ENCODE measurements at places on chromosomes 2 and 18.

GRCh38 chr2:171939743-171940071 is 17.4 kb downstream of the HAT1 start:
- DNase-seq, result no peak

GRCh38 chr2:60741576-60741975 is 14.5 kb upstream of the PAPOLG start:
- no peak for DNase-seq

DNA sequence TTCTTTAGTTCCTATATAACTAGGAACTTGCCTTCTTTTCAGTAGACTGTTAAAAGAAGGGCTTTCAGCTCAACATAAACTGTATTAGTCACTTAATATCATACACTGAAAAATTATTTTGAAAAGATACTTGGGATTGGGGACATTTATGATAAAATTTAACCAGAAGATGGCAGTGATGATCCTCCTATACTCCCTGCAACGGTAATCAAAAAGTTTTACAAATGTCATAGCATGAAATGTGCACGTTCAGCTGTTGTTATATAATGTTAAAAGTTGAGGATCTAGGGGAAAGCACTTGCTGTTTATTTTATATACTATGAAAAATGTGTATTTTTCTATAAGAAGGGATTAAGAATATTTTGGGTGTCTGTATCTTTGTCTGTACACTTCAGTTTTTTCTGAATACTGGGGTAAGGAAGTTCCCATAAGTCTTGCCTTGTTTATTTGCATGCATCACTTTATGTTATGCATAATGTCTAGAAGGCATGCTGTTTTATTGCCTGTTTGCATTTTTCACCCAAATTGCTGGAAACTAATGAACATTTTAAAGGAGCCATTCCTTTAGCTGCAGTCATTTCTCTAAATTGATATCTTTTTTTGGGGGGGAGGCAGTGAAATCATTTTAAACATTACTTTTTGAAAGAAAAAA is 19.0 kb downstream of the DYNC1I2 start:
- DNase-seq, result no peak

GRCh38 chr2:203673933-203674332 is 32.5 kb upstream of the CD28 start:
- DNase-seq, result no peak

GRCh38 chr2:158359846-158360245 is 96.7 kb downstream of the CCDC148 start:
- DNase-seq, result no peak

DNA sequence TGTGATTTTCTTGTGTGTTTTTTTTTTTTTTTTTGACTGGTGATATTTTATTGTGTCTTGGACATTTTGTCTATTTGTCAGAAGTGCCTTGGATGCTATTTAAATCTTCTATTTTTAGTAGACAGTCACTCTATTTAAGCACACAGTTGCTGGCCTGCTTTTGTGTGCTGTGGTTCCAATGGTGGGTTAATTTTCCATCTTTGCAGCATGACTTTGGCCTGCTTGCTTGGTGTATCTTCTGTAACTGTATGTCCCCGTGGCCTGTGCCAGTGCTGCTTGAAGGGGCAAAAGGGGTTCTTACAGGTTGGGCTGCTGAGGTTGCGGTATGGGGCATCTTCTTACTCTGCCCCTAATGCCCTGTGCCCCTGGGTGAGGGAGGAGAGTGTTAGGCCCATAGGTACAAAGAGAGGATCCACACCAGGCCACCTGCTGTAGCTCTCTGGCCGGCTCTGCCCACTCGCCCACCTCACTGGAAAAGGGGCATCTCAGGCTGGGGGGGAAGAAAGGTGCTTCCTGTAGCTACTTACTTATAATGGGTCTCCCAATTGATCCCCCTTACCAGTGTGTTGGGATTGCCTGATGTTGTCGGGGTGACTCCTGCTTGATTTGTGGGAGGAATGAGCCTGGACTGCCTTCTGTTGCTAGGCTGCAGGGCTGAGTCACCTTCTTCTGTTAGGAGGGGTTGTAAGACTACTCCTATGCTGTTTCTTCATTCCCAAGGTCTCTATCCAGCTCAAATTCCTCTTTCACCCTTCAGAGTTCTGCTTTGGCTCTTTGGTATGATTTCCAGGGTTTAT is 490.0 kb upstream of the HS6ST1 start:
- DNase-seq, result no peak

- no peak for DNase-seq
These were observed 106.4 kb downstream of the MBD2 start for GRCh38 chr18:54117853-54118773.

- DNase-seq, result no peak
These were observed 1.0 kb downstream of the IL1A start for GRCh38 chr2:112783187-112783714.

DNA sequence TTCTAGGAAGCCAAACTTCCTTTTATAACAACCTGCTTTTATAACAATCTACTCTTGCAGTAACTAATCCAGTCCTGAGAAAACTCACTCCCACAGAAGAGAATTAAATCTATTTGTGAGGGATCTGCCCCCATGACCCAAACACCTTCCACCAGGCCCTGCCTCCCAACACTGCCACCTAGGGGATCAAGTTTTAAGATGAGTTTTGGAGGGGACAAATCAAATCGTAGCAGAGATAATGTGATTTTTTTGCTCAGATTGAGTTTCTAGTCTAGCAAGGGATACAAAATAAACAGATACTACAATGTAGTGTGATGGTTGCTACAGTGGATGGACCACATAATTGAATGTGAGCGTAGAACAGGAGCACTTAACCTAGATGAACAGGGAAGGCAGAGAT is 52.2 kb downstream of the NCOA1 start:
- no peak for DNase-seq

- DNase-seq, result no peak
These were observed 79.2 kb upstream of the STK39 start for GRCh38 chr2:168326572-168326971.

GRCh38 chr2:26883956-26884355 is 36.0 kb downstream of the DPYSL5 start:
- no peak for DNase-seq

DNA sequence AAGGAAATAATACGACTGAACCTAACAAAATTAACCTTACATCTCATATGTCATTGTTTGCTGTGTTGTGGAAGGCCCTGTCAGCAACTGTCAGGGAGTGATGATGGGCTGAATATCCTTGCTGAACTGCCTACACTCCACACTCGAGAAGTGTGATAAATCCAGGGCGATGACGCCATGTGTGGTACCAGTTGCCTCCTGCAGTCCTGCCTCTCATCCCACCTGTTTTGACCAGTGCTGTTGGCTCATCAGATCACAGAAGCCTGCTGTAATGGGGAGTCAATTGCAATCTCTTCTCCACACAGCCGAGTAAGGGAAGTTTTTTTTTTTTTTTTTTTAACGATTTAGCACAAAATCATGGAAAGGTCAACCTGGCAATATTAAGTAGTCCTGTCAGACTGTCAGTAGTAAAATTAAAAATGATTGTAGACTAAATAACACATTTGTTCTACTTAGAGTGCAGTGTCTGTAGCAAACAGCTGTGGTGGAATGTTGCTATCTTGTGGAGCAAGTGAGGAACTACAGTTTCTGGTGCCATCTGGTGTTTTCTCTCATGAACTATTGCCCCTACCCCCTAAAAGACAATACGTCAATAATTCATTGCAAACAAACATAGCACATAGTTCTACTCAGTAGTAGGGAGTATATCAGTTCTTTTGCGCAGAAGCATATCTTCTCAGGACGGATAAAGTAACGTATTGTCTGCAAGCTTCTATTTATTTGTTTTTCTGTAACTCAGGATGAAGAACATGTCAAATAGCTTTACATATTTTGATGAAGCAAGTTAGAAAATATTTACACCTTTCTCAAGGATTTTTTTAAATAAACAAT is 347.6 kb downstream of the CTNNA2 start:
- DNase-seq, result no peak

GRCh38 chr2:167388497-167388896 is 500.2 kb downstream of the XIRP2 start:
- no peak for DNase-seq

- no peak for DNase-seq
These were observed 5.6 kb downstream of the SLC66A3 start for GRCh38 chr2:11160731-11161455.

- DNase-seq, result no peak
These were observed 4.9 kb upstream of the ADGRF3 start for GRCh38 chr2:26351375-26352090.

GRCh38 chr18:74819433-74820059 is 221.9 kb downstream of the ZNF407 start:
- no peak for DNase-seq

DNA sequence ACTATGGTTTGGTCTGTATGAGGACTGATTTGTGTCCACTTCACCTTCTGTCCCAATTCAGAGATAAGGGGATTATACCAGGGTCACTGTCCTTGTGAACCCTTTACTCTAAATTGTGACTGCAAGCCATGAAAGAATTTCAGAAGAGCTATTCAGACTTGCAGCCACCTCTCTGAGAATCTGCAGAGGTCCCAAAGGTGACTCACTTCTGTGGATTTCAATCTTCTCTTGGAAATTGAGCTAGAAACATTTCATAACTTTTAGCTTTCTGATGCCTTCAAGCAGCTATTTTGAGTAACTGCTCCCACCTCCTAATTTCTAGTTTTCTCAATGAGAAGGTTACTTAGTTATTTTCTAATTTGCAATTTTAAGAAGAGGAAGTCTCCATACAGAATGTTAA is 1242.4 kb upstream of the ACVR2A start:
- no peak for DNase-seq

GRCh38 chr2:27955384-27956161 is 65.0 kb downstream of the BABAM2 start:
- no peak for DNase-seq

DNA sequence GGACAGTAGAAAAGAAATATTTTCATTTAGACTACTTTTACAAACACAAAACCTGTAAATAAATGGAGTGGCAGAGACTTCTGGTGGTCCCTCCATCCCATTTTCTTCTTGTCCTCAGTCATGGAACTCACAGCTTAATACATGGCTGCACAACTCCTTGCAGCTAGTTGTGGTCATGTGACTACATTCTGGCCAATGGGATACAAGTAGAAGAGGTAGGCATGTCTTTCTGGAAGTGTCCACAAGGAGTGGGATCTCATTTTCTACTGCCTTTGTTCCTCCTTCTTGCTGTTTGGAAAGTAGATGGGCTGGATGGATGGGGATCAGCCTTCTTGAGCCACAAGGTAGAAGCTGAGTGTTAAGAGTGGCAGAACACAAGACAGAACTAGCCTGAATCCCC is 555.8 kb downstream of the SATB2 start:
- no peak for DNase-seq

DNA sequence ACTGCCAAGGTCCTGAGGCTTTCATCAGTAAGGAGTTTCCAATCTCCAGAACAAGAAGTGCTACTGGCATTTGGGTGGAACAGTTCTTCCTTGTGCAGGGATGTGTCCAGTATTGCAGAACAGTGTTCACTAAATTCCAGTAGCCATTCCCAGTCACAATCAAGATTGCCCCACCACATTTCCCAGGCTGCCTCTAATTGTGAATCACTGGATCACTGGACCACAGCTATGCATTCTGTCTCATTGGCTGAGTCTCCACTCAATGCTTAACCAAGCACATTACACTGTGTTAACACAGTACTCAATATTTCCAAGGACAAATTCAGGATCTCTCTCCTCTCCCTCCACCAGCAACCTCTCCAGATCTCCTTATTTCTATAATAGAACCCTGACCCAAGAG is 160.2 kb upstream of the CCDC150 start:
- DNase-seq, result no peak

- DNase-seq, result no peak
These were observed 2.7 kb downstream of the SKOR2 start for GRCh38 chr18:47248604-47249313.

- no peak for DNase-seq
These were observed 116.6 kb downstream of the SRBD1 start for GRCh38 chr2:45494275-45494977.

DNA sequence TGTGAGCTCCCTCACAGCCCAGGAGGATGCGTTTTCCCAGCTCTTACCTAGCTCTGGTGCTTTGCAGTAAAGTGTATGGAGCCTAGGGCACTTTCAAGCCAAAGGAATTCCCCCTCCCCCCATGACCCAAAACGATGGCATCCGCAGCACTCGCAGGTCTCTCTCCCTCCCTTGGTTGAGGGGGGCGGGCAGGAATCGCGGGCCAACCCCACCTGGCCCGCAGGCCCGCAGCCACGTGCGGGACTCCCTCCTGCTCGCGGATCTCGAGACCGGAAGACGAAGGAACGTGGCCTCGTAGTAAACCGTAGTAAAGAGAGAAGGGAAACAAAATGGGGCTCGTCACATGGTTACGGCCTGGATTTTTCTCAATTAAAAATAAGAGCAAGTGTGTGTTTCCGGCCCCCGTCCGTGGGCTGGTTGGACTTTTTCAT is 8.5 kb downstream of the IRS1 start:
- no peak for DNase-seq

Measured in stimulated activated CD8-positive, alpha-beta memory T cell treated with anti-CD3 and anti-CD28 coated beads, Interleukin-4, amount 100 ng/mL, for 4 hours (primary cell).